ENCODE measurements at places on chromosomes 16 and 17.
A peak's percentile ranks its signal among the peaks of the same experiment; 100 is the strongest.

GRCh38 chr17:77145612-77146245, 5.0 kb downstream of the SEC14L1 start:
- DNase-seq: peak; percentile 79

GRCh38 chr17:81831957-81832607, 1.0 kb downstream of the MCRIP1 start:
- DNase-seq: no peak

GRCh38 chr17:47957591-47958490, at the start of gene PRR15L:
TSS of gene PRR15L (minus strand) at chr17:47957883. CDS start at chr17:47953234, 4,649 bp downstream.
- no peak for DNase-seq

DNA sequence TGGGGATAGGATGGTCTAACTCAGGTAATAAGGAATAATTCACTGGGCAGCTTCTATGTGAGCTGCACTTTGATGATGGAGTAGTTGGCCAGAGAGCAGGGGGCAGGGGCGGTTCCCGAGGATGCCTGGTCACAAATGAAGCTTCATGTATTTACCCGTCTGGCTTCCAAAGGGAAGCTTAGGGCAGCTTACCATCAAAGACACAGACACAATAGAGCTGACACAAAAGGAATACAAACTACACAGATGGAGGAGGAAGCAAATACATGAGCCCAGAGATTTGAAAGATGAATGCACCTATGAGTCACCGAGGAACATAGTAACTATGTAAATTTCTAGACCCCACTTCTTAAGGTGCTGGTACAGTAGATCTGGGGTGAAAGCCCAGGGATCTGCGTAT, 8.7 kb upstream of the EMP2 start:
- no peak for DNase-seq

GRCh38 chr17:77783991-77784820, 174.3 kb upstream of the TNRC6C start:
- DNase-seq: no peak

GRCh38 chr16:67678354-67679023, 11.9 kb downstream of the C16orf86 start:
- no peak for DNase-seq

DNA sequence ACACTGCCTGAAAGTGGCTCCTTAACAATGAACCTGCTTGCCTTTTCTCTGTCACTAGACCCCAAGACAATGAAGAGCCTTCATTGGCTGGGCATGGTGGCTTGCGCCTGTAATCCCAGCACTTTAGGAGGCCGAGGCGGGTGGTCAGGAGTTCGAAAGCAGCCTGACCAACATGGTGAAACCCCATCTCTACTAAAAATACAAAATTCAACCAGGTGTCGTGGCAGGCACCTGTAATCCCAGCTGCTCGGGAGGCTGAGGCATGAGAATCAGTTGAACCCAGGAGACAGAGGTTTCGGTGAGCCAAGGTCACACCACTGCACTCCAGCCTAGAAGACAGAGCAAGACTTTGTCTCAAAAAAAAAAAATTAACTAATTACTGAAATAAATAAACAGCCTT, 45.3 kb upstream of the SEC14L1 start:
- DNase-seq: no peak

DNA sequence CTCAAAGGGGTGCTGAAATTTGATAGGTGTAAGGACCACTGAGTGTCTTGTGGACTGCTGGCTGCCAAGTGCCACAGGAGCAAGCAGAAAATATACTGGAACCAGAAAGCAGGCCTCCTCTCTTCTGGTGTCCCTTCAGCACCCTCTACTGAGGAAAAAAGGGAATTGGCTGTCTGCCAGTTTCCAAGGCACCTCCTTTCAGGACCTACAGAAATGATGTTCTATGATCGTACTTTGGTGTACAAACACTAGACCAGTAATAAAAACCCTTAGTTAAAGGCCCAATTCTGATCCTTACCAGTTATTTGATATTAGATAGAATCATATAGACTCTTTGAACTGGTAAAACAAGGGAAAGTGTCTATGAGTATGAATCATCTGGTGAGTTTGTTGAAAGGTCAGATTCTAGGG, 35.8 kb upstream of the BCAS3 start:
- peak; percentile 49 for DNase-seq

Measured in SW 1271 (cell line).